CD4-positive, alpha-beta memory T cell (primary cell): ENCODE measurements at places on chromosomes 7 and 10.

GRCh38 chr10:22455068-22455857, 110.0 kb downstream of the SPAG6 start:
- no peak for DNase-seq

- no peak for DNase-seq
Measured at GRCh38 chr10:70111496-70111895, 21.1 kb downstream of the AIFM2 start.

- no peak for DNase-seq
Measured at GRCh38 chr7:91264924-91265681, 870 bp downstream of the FZD1 start.

DNA sequence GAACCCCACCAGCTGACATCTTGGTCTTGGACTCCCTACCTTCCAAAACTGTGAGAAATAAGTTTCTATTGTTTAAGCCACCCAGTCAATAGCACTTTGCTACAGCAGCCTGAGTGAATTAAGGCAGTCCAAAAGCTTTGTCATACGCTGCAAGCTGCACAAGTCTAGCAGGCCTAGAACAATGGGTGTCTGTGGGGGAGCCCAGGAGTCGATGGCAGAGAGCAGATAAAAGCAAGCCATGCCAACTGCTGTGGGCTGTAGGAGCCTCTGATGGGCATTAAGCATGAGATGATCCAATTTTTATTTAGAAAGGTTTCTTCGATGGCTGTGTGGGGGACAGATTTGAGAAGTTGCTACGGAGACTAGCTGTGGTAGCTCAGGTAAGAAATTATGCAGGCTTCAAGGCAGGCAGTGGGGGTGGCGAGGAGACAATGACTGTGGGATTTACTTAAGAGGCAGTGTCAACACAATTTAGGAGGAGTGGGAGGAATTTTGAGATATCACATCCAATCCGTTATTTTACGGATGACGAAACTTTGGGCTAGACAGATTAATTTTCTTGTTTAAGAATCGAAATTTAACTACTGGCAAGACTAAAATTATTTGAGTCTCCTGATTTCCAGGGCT, 110.4 kb downstream of the NRCAM start:
- DNase-seq, result no peak

DNA sequence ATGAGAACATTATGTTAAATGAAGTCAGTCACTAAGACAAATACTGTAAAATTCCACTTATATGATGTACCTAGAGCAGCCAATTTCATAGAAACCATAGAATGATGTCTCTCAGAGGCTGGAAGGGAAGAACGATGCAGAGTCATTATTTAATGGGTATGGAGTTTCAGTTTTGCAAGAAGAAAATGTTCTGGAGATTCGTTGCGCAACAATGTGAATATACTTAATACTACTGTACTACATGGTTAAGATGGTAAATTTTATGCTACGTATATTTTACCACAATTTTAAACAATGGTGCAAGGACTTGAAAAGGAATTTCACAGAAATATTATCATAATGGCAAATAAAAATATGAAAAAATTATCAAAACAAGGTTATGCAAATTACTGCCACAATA, 972.6 kb downstream of the KCNMA1 start:
- DNase-seq, result no peak

- DNase-seq, result no peak
Measured at GRCh38 chr10:88702848-88703597, 3.0 kb upstream of the LIPK start.

GRCh38 chr10:60446070-60446833, 56.6 kb upstream of the ANK3 start:
- DNase-seq, result no peak

- no peak for DNase-seq
Measured at GRCh38 chr10:17780727-17781126, 28.4 kb upstream of the MRC1 start.

- no peak for DNase-seq
Measured at GRCh38 chr7:117324960-117325359, 2.1 kb upstream of the WNT2 start.

GRCh38 chr10:105159268-105159667, 518.2 kb downstream of the SORCS3 start:
- no peak for DNase-seq

GRCh38 chr7:83769407-83769806, 120.5 kb upstream of the SEMA3E start:
- no peak for DNase-seq

GRCh38 chr10:71285180-71285545, 33.9 kb upstream of the SLC29A3 start:
- DNase-seq, result no peak

- DNase-seq, result no peak
Measured at GRCh38 chr7:158649279-158649678, 55.3 kb downstream of the NCAPG2 start.

GRCh38 chr10:132665946-132666704, 119.8 kb downstream of the NKX6-2 start:
- no peak for DNase-seq

- DNase-seq, result no peak
Measured at GRCh38 chr7:27992097-27992496, 188.5 kb downstream of the JAZF1 start.

DNA sequence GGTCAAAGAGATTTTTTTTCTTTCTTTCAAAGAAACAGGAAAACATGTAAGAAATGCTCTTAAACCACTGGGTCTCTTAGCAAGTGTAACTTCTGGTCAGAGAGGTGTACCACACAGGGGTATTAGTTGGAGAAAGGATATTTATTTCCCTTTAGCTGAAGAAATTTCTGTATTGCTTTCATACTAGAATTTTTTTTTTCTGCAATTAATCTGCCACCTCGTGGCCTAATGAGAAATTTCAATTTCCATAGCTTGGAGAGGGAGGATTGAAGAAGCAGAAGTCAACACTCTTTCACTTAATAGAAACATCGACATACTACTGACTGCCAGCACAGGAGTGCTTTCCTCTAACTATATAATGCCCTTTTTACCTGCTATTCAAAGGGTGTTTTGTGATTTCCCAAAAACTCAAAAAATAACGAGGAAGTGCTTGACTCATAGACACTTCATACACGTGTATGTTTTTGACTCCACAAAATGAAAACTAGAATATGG, 177.6 kb upstream of the NAMPT start:
- DNase-seq, result peak; percentile 18

DNA sequence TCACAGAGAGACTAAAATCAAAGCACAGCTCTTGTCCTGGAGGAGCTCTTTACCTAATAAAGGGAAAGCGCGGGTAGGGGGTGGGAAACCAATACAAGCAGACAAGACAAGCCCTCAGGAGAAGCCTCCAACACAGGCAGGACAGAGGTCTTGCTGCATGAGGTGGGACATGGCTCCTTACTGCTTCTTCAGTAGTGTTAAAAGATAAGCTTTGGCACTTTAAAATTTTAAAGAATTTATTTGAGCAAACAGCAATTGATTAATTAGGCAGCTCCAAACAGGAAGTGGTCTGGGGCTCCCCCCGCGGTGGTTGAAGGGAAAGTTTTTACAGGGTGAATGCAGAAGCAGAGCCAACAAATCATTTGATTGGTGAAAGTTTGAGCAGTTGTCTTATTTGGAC, 50.3 kb upstream of the MACC1 start:
- DNase-seq, result no peak

DNA sequence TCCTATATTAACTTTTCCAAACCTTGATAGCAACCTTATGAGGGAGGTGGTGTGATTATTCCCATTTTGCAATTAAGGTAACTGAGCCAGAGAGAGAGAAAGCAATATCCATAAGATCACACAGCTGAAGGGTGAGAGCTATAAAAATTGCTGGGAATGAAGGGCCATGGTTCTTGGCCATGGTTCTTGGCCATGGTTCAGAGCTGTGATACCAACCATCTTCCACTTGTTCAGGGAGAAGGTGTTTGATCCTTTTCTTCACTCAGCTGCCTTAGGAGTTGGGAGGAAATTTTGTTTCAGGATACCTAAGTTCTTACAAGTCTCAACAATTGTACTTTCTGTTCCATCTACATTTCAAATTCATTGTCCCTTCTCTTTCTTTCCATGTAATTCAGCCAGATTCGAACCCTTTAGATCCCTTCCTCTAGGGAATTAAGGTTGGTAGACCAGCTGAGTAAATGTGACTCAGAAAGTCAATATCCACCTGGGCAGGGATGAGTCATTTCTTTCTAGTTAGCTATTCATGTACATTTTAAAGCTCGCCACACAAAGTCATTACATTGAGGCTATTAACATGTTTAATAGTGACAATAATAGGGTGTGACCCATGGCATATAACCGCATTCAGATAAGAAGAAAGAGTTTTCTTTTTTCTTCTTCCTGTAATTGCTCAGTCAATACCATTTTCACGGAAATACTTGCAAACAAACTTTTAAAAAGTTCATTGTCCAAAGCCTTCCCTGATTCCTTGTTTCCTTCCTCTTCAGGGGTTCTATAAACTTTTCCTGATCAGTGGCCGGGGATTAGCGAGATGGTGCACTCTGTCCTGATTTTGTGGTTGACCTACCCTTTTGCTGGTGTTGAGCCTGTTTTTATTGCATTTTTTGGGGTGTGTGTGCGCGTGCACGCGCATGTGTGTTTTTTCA, 143.4 kb downstream of the TCF7L2 start:
- DNase-seq, result no peak

DNA sequence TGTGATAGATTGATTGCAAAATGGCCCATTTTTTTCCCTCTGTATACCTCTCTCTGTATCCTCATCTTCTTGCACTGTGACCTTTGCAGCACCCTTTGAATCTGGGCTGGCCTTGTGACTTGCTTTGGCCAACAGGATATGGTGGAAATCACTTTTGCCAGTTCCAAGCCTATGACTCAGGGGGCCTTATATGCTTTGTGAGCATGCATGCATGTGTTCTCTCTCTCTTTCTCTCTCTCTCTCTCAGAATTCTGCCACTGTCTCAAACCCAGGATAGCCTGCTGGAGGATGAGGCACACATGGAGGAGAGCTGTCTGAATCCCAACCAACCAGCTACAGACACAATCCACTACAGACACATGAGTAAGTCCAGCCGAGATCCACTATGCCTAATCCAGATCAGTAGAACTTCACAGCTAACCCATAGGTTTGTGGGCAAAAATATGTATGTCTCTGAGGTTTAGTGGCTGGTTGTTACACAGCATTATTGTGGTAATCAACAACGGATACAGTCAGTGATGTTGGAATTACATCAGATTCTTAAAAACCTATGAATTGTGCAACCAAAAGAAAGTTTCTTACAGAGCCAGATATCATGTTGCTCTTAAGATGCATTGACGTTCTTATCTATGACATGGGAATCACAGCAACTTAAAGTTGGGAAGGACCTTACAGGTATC, 41.8 kb upstream of the ABCB4 start:
- DNase-seq, result no peak
